H9 (cell line): ENCODE measurements at places on chromosomes 7 and 10.

GRCh38 chr7:106891548-106892410, 26.7 kb downstream of the PIK3CG start:
- DNase-seq, result peak; percentile 33

- DNase-seq, result no peak
Measured at GRCh38 chr10:65416094-65416493, 1509.7 kb upstream of the LRRTM3 start.

DNA sequence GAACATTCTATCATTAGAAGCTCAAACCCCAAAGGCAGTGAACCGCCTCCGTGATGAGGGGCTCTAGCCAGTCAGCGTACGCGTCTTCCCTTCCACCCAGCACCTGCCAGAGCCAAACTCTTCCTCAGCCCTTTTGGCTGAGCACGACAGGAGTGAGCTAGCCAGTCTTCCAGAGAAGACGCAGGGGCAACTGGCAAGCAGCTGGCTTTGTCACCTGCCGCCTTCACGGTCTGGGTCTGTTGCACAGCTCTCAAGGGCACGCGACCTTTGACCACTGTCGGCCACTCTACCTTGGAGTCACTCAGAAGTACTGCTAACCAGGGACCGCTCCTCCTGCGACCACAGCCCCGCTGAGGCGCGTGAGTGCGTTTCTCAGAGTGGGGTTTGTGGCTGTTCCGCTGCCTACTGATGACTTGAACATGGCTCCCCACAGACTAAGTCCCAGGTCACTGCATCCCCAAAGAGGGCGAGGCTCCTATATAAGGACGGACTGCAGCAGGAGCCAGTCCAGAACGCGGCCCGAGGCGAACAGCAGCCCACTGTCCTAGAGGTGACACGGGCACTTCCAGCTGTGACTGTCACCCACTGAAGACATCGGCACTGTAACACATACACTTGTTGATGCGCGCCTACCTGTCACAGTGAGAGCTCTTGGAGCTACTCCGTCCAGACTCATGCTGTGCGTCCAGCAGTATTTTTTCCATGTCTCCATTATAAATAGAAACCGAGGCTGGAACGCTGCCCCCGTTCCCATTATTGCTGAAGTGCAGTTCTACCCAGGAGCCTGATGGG, 8.4 kb downstream of the BNIP3 start:
- no peak for DNase-seq

DNA sequence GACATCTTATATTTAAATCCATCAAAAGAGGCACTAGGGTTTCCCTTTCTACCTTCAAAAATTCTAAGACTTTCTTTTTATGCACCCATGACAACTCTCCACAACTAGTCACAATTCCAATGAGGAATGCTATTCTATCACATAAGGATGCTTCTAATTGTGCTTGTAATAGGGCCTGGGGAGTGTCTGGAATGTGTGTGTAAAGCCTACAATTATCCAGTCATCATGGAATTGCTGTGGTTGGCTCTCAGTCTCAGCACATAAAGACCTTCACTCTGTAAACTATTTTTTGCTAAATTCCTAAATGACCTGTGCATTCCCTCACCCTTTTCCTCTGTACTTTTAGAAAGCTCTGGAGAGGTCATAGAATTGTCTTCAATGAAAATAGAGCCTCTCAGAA, 86.7 kb downstream of the EPDR1 start:
- DNase-seq, result no peak

DNA sequence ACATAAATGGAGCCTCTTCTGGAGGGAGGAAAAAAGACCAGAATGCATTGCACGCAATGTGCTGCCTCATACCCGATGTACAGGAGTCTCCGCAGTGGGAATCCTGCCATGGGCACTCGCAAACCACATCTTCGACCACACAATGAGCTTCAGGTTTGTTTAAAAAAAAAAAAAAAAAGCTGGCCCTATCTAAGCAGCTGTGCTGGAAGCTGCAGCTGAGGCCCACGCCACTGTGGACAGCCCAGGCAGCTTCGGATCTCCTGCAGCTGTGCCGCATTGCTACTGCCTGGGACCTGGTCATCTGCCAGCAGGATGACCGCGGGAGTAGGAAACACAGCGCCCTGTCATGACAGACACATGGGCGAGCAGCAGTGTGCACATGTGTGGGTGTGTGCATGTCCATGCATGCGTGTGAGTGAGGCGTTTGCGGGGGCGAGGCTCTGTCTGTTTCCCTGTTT, 26.0 kb downstream of the EN2 start:
- no peak for DNase-seq

DNA sequence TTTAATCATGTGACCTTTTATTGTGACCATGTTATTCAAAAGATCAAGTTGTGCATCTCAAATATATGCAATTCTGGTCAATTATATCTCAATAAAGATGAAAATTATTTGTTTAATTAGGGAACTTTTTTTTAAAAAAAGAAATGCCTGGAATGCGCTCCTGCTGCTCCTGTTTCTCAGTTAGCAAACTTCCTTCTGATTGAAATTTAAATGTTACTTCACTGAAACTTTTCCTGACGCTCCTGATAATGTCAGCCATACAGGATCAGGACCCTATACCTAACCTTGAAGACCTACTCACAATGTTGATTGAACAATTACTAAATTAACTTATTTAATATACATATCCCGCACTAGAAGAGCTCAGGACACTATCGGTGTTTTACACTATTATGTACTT, 190.4 kb downstream of the MACC1 start:
- no peak for DNase-seq

- DNase-seq, result peak; percentile 54
Measured at GRCh38 chr10:121088524-121088923, 237.4 kb downstream of the WDR11 start.

DNA sequence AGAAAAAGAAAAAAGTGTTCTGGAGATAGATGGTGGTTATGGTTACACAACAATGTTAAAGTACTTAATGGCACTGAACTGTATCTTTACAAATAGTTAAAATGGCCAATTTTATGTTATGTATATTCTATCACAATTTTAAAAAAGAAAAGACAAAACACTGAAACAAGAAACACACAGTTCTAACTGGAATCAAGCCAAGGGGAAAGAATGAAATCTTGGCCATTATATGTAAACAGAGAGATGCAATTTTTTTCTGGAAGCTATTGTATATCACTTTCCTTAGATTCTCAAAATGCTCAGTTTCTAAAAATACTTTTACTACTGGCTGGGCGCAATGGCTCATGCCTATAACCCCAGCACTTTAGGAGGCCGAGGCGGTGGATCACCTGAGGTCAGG, 4.1 kb downstream of the COA1 start:
- DNase-seq, result no peak

GRCh38 chr10:131910663-131911314, 10.0 kb downstream of the PPP2R2D start:
- DNase-seq, result no peak

GRCh38 chr10:124196659-124197058, 103.3 kb upstream of the CHST15 start:
- DNase-seq, result no peak

GRCh38 chr7:28364082-28364481, 48.2 kb upstream of the CREB5 start:
- no peak for DNase-seq

- DNase-seq, result no peak
Measured at GRCh38 chr10:110561292-110561691, 6.2 kb upstream of the SMC3 start.

- DNase-seq, result no peak
Measured at GRCh38 chr10:96305019-96305418, 785 bp downstream of the DNTT start.

GRCh38 chr10:114634609-114634979, 23.5 kb downstream of the ABLIM1 start:
- DNase-seq, result no peak

GRCh38 chr10:110836706-110837105, 35.0 kb upstream of the PDCD4 start:
- DNase-seq, result no peak

DNA sequence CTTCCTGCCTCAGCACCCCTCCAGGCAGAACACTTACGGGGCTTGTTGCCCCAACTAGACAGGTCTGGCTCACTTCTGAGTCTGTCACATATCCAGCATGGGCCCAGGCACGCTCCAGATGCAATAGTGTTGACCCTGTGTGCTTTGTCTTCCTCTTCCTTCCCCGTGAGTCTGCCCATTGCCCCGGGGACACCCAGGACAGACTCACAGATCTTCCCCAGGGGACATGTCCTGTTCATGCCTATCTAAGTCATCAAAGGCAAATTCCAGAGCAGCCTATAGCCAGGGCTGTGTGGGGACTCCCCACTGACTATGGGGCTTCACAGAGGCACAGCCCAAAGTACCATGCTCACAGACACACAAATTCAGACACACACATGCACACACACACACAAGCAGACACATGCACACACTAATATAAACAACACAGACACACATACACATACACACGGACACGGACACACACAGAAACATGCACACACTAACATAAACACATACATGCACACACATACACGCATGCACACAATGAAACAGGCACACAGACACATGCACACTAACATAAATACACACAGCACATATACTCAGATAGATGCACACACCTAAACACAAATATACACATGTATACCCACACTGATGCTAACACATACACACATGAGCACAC, 175.8 kb downstream of the KCNMA1 start:
- DNase-seq, result no peak

GRCh38 chr10:12130237-12130872, 878 bp downstream of the SEC61A2 start:
- DNase-seq, result peak; percentile 45

GRCh38 chr10:118482393-118483331, 112.8 kb downstream of the PRLHR start:
- no peak for DNase-seq

DNA sequence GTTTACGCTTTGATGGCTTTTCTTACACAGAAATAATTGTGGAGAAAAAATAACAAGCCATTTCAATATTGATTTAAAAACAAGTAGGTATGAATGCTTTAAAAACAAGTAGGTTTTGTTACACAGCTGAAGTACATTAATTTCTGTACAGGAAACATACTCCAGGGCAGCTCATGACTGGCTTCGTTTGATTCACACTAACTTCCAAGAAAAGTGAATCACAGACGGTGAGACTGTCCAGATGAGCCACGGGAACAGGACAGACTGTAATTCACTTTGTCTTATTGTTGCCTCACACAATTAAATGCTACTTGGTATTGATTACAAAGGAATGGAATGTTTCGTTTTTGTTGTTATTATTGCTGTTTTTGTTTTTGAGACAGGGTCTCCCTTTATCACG, 26.6 kb upstream of the SNX10 start:
- DNase-seq, result no peak

GRCh38 chr10:23319835-23320234, 24.8 kb downstream of the C10orf67 start:
- no peak for DNase-seq

DNA sequence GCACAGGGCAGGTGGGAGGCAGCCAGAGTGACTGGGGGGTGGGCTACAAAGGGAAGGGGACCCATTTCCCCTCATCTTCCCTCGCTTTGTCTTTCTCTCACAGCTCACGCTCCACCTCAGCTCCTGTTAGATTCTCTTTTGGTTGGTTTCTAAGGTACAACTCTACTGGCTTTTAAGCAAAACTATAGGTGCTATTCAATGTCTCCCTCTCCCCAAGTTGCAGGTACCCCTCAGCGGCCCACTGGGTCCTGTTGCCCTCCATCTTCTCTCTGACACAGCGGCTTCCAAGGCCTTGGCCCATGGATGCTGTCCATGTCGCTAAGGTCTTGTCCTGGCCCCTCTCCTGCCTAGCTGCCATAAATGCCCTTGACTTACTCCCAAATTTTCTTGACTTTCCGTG, 168.4 kb downstream of the COBL start:
- DNase-seq, result no peak

- no peak for DNase-seq
Measured at GRCh38 chr7:88151119-88151790, 68.6 kb downstream of the SRI start.

- DNase-seq, result no peak
Measured at GRCh38 chr7:79785556-79785955, 332.1 kb upstream of the MAGI2 start.

- no peak for DNase-seq
Measured at GRCh38 chr7:82036146-82036886, 266.5 kb upstream of the HGF start.

DNA sequence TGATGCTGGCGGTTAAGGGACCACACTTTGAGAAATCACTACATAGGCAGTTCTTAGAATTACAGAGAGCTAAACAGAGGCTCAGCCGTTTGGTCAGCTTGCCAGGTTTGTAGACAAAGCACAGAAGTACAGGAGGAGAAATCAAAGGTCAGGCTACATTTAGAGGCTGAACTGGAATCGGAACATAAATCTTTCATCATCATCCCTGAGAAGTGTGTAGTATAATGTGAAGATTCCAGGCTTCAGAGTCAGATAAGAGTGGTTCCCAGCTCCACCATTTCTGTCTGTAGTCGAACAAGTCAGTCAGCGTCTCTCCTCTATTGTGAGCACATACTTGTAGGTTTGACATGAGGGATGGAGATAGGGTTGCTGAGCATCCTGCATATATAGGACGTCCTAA, 18.9 kb downstream of the CDK1 start:
- DNase-seq, result no peak

DNA sequence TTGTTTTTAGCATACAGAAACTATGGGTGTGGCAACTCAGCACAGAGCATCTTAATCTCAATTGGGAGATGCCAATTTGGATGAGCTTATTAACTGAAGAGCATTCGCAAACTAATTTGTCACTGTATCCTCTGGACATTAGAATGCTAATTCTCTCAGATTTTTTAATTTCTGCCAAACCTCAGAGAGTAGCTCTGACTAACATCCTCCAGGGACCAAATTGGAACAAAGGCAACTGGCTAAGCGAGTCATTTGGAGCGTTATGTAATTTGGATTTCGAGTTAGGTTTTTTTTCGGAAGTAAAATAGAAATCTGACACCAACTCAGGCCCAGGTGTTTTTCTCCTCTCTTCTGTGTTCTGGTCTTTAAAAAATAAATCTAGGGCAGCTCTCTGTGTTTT, 201.9 kb downstream of the BMPER start:
- no peak for DNase-seq

DNA sequence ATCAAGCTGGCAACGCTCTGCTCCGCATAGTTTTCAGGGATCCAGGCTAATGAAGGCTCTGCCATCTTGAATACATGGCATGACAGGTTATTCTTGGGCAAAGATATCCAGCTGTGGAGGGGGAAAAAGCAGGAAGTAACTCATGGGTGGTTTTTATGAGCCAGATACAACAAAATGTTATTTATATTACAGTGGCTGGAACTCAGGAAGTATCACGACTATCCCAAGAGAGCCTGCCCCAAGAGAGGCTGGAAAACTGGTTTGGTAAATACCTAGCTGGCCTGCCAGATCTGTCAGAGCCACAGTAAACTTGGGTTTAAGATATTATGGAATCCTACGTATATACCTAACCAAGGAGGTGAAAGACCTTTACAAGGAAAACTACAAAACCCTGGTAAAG, 462.8 kb upstream of the ANKRD30A start:
- DNase-seq, result no peak

DNA sequence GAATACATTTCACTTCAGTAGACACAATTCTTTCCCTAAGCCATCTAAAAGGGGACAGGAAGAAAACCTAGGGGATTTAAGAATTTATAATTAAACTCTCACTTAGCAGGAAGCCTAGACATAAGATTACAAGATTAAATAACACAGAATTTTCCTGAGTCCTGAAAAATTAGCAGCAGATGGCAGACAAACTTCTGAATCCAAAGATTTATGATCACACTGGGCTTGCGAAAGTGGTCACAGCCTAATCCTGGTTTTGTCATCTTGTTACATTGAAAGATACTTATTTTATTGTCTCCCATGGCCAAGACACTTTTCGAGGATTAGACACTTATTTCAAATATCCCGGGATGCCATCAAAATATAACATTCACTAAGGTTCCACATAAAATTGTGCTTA, 2.9 kb downstream of the ERLIN1 start:
- DNase-seq, result no peak
